Stimulated activated CD4-positive, alpha-beta T cell treated with anti-CD3 and anti-CD28 coated beads, Interleukin-1b, Interleukin-23, amount 100 ng/mL, for 1 hour (primary cell): ENCODE measurements at places on chromosomes 7 and 10.

DNA sequence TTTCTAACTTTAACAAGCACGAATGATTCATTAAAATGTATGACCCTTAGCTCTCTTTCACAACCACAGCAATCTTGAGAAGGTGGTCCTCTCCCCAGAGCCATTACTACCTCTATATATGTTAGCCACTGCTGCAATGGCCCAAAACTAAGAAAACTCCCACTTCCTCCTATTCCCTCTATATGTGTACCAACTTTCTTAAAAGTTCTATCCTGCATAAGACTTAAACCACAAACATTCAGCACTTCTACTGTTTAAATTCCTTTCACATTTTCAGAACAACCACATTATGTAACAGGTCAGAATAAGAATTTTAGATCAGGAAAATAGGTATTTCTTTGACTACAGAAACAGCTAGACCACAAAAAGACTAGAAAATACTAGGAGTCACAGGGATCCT is 36.2 kb downstream of the WASL start:
- DNase-seq = no peak

DNA sequence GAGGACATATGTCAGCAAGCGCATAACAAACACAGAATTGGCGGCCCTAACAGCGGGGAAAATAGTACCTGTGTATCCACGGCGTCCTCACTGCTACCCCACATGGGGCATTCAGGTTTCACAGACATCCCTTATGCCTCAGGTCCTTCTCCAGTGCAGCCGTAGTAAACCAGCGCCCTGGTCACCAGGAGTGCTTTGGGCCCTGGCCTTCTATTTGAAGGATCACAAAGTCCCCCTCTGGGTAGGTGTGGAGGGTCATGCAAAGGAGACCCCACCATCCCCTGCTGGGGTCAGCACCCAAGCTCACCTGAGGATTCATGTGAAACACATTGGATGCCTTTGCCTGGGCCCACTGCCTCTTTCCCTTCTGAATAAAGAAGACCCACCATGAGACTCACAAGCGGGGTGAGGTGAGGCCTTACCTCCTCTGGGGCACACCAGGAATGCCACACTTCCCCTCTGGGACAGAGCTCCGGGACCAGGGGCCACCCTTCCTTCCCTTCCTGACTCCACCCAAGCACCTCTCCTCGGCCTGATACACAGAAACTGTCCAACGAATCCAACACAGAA is 18.8 kb downstream of the CLRN3 start:
- DNase-seq = no peak

DNA sequence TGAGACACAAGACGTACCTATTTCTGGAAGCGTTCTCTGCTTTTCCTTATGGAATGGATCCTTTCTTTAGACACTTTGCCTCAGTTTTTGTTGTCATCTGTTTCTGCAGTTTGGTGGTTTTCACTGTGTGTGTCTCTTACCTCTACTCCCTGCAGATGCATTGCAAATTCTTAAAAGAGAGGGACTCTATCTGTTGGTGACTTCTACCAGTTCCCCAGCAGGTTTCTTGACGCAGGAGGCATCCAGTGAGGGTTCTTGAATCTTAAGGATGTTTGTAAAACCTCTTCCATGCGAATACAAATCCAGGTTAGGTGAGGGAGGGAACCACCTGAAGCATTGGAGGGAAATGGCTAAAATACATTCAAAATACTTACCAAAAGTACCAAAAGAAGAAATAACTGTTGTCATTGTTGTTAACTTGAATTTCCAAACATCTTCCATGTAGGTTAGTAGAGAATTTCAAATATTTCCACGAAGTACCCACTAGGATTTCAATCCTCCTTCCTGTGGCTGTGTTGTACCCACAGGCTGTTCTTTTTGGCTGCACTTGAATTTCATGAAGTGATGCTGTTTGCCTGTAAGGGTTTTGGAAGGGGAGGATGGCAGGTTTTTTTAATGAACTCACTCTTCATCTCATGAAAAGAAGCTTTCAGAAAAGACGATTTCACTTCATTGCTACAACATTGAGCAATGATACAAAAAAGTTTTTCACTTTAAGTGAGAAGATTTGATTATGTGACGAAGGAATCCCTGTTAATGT is 32.2 kb downstream of the PLXDC2 start:
- no peak for DNase-seq

DNA sequence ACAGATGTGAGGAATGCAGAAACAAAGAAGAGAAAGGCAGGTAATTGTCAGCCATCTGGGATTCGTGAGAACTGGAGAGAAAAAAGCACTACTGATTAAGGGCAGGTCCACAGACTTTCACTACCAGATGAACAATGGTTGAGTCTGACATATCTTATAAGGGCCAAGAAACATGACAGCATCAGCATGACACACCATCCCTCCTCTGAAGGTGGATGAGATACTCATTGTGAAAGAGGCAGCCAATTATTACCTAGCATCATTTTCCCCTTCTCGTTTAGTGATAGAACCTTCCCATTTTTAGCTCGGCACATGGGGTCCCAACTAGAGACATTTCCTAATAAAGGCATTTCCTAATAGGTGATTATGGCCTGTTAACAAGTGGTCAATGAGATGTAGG is 19.2 kb upstream of the MET start:
- DNase-seq = no peak

DNA sequence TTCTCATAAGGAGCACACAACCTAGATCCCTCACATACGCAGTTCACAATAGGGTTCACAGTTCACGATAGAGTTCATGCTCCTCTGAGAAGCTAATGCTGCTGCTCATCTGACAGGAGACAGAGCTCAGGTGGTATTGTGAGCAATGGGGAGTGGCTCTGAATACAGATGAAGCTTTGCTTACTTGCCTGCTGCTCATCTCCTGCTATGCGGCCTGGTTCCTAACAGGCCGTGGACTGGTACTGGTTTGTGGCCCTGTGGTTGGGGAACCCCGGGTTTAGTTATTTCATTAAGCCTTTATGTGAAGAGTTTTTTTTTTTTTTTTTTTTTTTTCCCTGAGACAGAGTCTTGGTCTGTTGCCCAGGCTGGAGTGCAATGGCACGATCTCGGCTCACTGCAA is 19.4 kb downstream of the SLK start:
- DNase-seq = no peak

DNA sequence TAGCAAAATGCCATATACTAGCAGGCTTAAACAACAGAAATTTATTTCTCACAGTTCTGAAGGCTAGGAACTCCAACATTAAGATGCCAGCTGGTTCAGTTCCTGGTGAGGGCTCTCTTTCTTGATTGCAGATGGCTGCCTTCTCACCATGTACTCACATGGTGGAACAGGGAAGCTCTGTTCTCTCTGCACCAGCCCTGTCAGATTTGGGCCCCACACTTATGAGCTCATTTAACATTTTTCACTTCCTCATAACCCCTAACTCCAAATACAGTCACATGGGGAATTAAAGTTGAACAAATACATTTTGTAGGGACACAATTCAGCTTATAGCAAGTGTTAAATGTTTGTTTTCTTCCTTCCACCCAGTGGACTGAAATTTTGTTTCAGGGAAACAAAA is 218.6 kb upstream of the TAC1 start:
- DNase-seq = no peak

DNA sequence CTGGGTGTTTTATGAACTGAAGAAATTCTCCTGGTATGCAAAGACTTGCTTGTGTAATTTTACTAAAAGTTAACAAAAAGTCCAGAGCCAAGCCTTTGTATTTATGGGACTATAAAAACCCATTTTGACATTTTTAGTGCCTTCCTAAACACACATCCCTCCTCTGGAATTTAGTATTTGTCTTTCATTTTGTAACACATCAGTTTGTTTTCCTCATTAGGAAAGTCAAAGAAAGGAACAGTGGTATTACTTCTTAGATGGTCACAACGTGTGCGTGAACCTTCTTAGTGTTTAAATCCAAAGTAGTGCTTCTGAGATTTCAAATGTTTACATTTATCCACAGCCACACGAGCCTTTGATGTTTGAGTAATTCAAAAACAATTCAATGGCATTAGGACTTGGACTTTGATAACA is 103.2 kb upstream of the TMEM106B start:
- DNase-seq = no peak

- DNase-seq = no peak
Measured at GRCh38 chr10:90222372-90222771, 521.0 kb downstream of the KIF20B start.

DNA sequence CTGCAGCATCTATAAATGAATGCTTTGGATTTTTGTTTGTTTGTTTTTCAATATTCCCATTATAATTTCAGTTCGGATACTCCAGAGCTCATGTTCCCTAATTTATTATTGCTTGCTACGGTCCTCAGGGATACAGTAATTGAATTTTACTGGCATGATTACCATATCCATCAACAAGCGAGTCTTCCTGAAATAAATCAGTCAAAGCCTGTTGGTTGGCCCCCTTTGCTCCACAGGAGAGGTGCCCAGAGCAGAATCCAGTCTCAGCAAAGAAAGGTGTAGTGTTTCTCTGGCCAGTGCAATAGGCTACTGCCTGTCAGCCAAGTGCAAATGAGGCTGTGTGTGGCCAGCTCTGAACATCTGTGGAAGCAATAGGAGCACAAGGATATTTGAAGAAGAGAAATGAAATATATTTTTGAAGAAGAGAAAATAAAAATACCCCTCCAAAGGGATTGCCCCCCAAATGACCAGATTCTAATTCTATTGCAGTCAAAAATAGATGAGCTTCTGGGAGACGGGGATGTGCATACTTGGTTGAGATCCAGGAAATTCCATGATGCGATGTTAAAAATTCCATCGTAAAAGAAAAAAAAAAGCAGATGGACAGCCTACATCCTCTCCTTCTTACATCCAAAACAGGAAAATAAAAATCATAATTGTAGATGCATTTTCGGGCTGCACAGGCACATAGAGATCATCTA is 18.1 kb downstream of the TRIL start:
- no peak for DNase-seq

DNA sequence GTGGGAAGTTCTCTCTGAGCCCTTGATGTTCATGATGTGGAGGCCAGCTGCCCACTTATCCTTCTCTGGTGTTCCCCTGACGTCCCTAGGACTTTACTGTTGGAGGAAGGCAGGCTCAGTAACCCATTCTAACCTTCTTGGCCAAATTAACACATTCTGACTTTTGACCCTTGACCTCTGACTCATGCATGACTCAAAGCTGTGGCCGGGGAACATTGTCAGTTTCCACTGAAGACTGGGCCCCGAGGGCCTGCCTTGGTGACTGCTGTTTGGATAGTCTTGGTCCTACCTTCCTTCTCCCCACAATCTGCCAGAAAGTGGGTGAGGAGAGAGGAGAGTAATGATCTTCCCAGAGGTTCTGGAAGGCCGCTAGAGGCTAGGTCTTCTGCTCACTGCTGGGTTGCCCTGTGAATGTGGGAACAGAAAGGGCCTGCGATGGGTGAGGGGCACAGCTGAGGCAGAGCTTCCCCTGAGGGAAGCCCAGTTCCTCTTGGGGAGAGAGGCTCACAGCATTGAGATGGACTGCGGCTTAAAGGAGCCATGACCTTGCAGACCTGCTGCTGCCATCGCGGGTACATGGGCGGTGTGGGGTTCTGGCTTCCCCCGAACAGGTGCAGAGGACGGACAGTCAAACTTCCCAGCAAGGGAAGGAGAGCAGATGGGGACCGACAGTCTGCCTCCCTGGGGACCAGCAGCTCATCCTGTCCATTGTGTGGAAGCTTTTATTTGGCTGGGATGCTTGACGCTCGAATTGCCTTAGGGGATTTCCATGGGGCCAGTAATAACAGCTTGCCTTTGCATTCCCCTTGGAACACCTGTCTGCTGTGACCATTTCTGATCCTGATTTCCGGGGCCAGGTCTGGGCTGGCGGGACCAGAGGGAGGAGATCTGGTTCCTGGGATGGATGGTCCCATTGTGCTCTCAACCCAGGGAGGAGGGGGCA is 43.8 kb downstream of the ADAMTS14 start:
- no peak for DNase-seq

DNA sequence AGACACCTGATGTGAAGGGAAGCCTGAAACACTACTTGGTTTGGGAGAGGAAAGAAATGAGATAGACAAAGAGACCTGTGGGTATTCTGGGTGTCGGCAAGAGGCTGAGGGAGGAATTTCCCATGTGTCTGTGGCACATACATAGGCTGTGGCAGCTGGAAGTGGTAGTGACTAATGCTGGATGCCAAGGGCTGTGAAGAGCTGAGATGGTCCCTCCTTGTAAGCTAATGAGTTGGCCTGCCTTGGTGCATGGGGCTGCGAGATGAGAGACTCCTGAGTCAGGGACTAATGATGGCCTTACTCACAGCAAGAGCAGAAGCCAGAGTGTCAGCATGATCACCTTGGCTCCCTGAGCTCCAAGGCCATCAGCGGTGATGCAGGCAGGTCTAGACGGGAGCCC is 119.0 kb upstream of the EEPD1 start:
- no peak for DNase-seq

DNA sequence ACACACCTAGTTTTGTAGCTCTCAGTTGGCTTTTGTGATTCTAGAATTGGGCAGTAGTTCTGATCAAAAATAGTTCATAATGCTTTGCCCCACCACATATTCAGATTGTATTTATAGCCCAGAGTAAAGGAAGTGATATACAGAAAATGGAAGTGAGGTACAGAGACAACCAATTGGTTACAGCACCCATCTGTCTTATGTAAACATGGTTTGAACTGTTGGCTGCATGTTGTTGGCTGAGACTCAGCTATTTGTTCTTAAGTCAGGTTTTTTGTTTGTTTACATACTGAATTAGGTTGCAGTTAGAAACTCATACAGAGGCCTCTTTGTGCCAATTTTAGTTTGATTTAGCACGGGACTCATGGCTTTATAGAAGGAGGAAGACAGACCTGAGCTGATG is 158.9 kb upstream of the GPR26 start:
- DNase-seq = no peak

GRCh38 chr7:116209561-116210070 is 723 bp upstream of the TES start:
- no peak for DNase-seq

- DNase-seq = no peak
Measured at GRCh38 chr7:2006921-2007381, 225.8 kb downstream of the MAD1L1 start.

- DNase-seq = no peak
Measured at GRCh38 chr10:43134126-43134905, 3.9 kb upstream of the CSGALNACT2 start.

DNA sequence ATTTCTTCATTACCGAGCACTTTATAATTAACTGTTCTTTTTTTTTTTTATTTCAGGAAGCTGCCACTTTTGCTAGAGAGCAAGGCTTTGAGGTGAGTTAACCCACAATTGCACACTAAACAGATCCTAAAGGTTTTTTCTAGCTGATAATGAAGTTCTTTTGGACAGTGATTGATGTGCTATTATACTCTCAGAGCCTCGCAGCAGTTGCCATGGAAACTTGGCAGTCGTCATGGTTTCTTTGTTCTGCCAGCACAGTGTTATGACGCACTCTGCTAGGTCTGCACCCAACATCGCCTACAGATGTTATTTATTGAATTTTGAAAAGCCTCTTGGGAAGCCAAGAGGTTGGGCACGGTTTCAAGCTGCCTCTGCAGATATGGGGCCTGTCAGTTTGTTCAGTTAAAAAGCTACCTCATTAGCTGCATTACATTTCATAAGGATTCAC is 237.2 kb upstream of the KAT6B start:
- peak; percentile 74 for DNase-seq

GRCh38 chr7:140621401-140622021 is 19.1 kb downstream of the DENND2A start:
- DNase-seq = no peak
